Mesothelial cell of epicardium (in vitro differentiated cells): ENCODE measurements at places on chromosomes 11 and 22.

- no peak for DNase-seq
Measured at GRCh38 chr22:39943953-39944872, 16.0 kb upstream of the TMA7B start.

DNA sequence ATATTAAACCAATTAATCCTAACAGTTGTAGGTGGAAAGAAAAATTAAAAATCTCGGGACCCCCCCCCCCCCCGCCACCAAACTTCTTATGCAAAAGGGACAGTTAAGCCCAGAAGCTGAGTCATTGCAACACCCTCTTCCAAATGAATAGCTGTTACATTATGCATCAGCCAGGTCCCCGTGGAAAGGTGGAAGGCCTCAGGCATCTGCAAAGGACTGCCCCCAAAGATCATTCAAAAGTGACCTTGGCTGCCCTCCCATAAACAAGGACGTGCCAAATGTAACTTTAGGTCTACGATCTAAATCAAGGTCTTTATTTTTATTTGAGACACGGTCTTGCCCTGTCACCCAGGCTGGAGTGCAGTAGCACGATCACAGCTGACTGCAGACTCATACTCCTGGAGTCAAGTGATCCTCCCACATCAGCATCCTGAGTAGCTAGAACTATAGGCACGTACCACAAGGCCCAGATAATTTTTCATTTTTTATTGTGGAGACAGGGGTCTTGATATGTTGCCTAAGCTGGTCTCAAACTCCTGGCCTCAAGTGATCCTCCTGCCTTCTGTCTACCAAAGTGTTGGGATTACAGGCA is 22.8 kb downstream of the SYN3 start:
- DNase-seq, result no peak

DNA sequence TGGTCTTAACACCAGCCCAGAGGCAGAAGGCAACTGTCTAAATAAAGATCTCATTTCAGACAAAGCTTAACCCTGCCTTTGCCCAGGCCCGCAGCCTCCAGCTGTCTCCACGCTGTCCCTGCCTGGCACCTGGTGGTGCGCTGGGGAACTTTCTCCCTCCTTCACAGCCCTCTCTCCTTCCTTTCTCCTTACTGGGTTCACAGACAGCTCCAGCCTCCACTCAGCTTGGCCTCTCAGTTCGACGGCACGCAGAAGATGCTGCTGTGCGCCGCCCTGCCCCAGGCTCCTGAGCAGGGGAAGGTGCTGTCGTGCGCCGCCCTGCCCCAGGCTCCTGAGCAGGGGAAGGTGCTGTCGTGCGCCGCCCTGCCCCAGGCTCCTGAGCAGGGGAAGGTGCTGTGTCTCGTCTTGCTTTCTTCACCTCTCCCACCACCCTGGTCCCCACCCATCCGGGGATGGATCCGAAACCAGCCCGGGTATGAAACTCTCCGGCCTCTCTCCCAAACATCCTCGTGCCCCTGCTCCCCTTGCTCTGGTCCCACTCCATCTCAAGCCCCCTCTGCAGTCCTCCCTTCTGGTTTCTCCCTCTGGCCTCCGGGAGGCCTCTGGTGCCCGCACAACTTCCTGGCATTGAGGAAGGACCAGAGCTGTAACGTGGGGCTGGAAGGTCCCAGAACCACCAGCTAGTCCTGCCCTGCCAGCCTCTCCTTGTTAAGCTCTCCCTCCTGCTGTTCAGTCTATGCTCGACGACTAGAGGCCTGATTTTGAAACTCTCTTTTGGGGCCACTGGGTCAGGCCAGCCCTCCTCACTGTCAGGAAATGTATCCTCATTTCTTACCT is 22.9 kb upstream of the JAM3 start:
- no peak for DNase-seq

GRCh38 chr11:6285019-6285418 is 25.4 kb downstream of the CCKBR start:
- no peak for DNase-seq
